ENCODE measurements at places on chromosomes 16 and 17.

- no peak for DNase-seq
These were observed 23.1 kb upstream of the TMEM94 start for GRCh38 chr17:75433218-75433783.

GRCh38 chr16:57190136-57190535, 4.0 kb downstream of the RSPRY1 start:
- DNase-seq: no peak

GRCh38 chr16:23505180-23505665, 5.1 kb downstream of the GGA2 start:
- no peak for DNase-seq

DNA sequence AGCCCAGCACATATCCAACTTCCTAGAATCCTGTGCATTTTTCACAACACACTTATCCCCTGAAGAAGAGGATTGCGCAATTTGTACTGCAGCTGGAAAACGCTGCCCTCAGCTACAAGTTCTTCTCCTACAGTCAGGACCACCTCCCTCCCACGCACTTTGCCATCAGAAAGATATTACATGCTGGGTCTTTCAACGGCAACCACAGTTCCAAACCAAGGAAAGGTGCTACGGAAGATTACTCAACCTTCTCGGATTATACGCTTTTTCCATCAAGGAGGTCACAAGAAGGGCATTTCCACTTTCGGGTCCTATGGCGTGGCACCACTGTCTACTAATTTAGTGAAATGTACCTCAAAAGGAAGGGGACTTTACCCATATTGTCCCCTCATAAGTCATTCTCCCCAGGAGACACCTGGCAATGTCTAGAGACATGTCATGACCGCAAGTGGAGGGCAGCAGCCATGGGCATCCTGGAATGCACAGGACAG, 35.2 kb downstream of the USP7 start:
- no peak for DNase-seq

DNA sequence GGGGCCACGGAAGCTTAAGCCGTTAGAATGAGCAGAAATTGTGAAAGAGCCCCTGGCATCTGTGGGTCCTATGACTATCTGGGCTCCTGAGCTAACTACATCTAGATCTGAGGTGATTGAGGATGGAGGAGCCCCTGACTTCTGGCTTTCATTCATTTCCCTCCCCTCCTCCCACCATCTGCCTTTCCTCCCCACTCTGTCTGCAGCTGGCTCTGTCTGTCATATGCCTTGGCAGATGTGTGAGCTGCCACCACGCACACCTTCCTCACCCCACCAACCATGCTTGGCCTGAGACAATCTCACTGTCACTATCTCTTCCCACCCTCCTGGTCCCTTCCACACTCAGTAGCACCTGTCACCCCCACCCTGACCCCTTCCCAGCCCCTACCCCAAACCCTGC, 5.1 kb downstream of the CD300E start:
- DNase-seq: no peak

DNA sequence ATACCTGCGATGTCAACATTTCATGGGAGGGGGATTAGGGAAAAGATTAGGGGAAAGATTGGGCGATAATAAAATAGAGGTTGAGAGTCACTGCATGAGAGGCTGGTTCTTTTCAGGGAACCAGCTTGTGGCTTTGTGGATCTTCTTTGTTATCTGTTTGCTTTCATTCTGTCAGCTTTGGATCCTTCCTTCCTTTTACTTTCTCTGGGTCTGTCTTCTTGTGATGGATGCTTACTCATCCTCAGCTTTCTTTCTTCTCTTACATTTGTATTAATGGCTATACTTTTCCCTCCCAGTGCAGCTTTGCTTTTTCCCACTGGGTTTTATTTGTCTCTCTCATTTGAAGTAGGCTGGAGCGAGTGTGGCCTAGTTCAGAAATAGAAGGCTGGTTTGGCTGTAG, 47.1 kb downstream of the RPTOR start:
- DNase-seq: no peak

DNA sequence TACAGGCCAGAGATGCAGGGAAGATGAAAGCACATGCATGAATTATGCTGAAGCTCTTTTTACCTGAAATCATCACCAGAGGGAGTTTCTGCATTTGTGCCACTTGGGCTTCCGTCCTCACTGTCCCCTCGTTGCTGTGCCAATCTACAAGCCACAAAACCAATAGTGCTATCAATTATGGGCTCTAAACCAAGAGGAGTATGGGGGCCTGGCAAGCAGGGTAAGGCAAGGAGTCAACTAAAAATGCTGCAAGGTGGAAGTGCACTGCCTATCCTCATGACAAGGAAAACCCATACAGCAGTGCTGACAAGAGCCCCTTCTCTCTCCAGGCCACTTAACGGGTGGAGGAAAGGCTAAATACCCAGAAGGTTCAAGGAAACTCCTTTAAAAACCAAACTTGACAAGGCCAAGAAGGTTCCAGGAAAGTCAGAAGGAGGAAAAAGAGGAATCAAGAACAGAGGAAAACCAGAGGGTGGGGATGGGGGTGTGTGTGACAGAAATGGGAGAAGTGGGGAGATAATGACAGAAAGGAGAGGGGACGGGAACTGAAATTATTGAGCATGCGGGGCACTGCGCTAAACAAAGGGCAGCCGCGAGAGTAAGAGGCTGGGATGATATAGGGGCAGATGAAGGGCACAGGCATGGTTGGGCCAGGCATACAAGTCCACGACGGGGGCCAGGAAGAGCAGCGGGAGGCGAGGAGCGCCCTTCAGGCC, 674 bp downstream of the C17orf75 start:
- no peak for DNase-seq

- DNase-seq: no peak
These were observed 34.3 kb downstream of the PCTP start for GRCh38 chr17:55785181-55785580.
